ENCODE measurements at places on chromosomes 7 and 10. TPM values are rescaled to one million over a fixed set of nuclear protein-coding genes. Genes with fewer than 3 reads are reported as not detected.

GRCh38 chr10:38740102-38740501 is 646.0 kb downstream of the ZNF37A start:
- no peak for DNase-seq

DNA sequence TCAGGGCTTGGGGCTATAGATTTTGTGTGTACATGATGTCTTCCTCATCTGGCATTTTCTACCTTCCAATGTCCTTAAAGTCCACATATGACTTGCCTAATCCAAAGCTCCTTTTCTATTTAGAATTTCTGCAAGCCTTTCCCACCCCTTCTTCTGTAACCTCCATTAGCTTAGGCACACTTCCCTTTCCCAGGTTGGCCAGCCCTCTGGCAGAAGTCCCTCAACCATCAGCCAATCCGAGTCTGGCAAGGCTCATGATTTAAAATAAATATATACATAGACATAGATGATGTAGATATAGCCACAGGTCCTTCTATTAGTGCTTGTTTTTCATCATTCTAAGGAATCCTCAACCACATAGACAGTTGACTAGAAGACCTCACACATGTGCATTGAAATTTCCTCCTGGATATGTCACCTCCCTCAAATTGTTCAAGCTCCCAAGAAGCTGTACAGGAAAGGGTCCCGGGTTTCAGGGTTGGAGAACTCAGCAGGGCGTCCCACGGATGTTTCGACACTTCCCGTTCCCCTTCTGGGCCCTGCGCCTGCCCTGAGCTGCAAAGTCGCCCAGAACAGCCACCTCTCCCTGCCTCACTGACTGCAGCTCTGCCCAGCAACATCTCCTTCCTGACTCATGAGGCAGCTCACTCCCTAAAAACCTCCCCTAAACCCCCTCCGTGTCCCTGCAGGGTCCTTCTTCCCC is 20.4 kb upstream of the PIK3AP1 start:
- DNase-seq: no peak

DNA sequence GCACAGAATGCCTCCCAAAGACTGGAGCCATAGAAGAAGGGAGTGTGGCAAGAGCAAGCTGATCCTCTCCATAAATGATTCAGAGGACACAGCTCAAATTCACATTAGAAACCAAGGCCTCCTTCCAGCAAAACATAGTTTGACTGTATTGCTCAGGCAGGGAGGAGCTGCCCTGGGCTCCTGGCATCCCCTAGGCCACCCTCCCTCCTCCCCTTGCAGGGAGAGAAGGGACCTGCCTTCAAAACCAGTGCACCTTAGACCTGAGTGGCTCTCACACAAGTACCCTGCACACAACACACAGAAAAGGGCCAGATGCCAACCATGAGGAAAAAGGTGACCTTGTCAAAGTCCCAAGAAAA is 64.7 kb downstream of the CREB3L2 start:
- no peak for DNase-seq

WNT8B gene
- total RNA-seq: not detected

DNA sequence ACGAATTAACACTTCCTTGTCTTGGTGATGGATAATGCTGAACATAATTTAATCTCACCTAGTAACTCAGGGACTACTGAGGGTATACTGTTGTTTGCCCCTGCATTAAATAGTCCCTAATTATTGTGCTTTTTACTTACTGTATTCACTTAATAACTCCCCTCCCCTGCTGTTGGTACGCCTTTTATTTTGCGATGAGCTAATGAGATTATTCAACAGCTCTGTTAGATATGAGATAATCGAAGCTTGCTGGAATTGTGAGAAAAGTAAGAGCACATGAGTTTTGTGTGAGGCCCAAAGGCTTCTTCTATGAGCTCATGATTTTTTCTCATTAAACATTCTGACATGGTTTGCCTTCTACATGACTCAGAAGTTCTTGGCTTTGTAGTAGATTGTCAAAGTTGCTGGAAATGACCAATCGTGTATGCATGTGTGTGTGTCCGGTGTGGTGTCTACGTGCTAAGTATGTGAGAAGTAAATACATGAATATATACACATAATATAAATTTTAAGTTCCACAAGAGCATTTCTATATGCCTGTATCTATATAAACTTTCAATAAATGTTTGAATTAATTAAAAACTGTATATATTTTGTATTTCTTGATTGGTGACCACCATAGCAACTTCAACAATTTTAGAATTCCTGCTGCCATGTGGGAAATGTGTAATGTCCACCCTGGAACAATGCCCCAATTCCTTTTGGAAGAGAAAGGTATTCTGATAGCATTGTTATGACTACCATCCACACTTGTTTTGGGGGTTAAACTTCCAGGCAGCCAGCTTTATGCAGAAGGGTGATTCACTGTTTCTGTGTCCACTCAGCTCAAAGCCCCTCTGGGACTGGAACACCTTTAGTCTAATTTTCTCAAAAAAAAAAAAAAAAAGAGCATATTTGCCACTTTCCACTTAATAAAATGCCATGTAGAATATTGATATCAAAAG is 106.2 kb downstream of the SAMD9 start:
- DNase-seq: no peak

DNA sequence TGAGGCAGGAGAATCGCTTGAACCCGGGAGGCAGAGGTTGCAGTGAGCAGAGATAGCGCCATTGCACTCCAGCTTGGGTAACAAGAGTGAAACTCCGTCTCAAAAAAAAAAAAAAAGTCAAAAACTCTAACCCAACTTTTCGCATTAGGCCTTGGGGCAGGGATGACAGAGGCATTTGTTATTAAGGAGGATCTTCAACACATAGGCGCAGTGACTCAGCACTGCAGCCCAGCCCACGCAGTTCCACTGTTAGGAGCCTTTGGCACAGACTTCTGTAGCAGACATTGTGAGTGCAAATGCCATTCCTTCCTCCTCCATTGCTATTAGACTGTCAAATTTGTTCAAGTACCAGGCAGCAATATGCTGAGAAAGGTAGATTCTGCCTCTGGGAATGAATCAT is 43.1 kb upstream of the KLHL7 start:
- DNase-seq: no peak

- DNase-seq: no peak
These were observed 446.6 kb downstream of the GFRA1 start for GRCh38 chr10:115826396-115826795.

GRCh38 chr7:26937939-26938623 is 73.7 kb upstream of the SKAP2 start:
- DNase-seq: no peak

DNA sequence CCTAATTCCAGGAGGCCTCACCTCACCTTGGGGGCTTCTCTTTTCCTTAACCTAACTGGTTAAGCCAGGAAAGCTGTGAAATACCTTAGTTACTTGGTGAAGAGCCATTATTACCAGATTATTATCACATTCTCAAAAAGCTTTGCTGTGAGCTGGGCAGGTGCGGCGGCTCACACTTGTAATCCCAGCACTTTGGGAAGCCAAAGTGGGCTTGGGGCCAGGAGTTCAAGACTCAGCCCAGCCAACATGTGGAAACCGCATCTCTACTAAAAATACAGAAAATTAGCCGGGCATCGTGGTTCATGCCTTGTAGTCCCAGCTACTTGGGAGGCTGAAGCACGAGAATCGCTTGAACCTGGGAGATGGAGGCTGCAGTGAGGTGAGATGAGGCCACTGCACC is 102.4 kb upstream of the KLF6 start:
- no peak for DNase-seq

Measured in ovary (tissue), 10 donors.